ENCODE measurements at places on chromosomes 6 and 20.

GRCh38 chr6:155894262-155894661, 438.6 kb upstream of the NOX3 start:
- DNase-seq, result no peak

DNA sequence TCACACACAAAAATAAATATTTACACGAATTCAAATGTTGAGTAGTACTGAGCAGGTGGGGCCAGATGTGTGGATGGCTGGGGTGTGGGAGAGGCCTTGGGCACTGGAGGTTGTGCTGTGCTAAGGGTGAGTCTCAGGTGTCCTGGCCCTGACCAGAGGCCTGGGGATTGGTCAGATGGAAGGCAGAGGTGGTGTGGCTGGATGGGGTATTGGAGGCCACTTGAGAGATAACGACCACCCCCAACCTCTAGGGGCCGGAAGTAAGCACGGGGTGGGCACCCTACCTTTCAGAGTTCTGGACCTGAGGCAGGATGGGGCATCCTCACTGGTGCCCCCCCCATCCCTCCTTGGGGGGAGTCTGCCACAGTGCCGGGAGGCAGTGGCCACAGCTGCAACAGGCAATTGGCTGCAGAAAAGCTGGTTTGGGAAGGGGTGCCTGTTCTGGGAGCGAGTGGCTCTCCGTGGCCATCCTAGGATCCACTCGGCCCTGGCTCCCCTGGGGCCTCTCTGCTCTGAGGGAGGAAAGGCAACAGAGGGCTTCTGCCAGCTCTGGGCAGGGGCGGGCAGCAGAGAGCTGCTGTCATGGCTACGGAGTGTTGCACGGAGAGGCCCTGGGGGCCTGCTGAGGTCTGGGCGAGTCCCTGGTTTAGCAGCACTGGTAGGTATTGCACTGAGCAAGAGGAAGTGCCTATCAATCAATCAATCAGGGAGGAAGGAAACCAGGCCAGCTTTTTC, 87.6 kb downstream of the ASXL1 start:
- no peak for DNase-seq

DNA sequence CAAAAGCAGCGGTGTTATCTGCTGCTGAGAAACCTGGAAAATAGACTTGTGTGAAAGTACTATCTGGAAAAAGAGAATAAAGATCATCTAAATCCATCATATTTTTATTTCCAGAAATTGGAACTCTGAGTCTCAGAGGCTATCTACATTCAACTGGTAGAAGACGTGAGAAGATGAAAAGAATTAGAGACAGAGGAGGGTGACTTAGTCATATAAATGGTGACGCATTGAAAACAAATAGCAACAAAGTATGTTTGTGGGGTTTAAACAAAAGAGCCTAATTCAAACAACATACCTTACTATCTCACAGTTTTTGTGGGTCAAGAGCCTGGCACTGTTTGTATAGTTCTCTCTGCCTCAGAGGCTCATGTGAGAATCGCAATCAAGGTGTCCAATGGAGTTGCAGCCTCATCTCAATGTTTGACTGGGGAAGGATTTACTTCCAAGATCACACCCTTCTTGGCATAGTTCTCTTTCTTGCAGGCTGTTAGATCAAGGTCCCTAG, 757.1 kb upstream of the SLC35B3 start:
- DNase-seq, result no peak

DNA sequence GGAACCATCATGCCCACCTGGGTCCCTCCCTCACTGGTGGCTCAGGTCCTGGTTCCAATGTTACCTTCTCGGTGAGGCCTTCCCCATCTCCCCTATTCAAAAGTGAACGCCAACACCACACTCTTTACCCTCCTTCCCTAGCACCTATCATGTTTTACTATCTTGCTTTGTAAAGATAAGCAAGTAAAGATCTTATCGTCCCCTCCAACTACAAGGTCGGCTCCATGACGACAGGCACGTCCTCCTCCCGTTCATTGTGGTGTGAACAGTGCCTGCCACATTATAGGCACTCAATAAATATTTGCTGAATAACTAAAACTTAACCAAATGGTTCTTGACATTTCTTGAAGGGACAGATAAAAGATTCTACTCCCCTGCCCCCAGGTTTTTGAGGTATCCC, 147.1 kb downstream of the PREX1 start:
- DNase-seq, result no peak

DNA sequence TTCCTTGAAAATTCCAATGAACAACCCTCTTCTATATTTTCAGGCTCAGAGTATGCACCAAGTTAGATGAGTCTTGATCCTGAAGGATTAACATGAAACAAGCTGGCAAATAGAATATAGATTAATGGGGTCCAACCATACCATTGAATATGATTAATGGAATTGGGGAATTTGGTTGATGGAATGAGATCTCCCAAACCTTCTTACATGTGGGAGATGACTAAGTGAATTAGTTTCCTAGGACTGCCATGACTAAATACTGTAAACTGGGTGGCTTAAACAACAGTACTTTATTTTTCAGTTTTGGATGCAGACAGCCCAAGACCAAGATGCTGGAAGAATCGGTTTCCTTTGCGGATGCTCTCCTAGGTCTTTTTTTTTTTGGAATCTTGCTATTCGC, 347.0 kb downstream of the QKI start:
- no peak for DNase-seq

- no peak for DNase-seq
Observed at GRCh38 chr20:59295531-59295930, 4.9 kb upstream of the EDN3 start.

All from heart left ventricle (tissue), 16 donors.